ENCODE measurements at places on chromosomes 12 and 14. TPM values are rescaled to one million over a fixed set of nuclear protein-coding genes. Genes with fewer than 3 reads are reported as not detected.
A peak's percentile ranks its signal among the peaks of the same experiment; 100 is the strongest.

DNA sequence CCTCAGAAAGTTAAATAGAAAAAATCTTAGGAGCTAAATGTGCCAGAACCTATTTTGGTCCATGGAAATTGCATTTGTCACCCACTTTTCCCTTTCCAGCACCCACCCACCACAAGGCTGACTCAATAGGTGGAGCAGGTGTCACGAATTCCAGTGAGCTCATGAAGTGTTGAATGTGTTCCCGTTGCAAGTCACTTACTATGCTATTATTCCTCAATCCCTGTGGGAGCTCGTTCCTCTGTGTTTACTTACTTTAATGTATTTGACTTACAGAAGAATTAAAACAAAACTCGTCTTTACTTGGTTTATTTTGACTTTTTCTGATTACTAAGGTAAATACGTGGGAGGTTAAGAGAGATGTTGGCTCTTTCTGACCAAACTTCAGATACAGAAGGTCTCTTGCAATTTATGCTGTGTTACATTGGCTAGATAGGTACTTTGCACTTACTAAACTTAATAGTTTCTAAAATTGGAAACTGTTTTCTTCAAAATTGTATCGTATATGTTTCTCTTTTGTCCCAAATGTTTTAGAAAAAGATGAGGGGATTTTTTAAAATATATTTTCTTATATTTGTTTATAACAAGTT, 269.4 kb upstream of the NOVA1 start:
- H3K27me3 ChIP-seq: no peaks in the 10 kb centered on the region
- H3K36me3 ChIP-seq: no peaks in the 10 kb centered on the region
- H3K27ac ChIP-seq: no peak overlapping the region
- no peaks in the 10 kb centered on the region for H3K4me1 ChIP-seq

DNA sequence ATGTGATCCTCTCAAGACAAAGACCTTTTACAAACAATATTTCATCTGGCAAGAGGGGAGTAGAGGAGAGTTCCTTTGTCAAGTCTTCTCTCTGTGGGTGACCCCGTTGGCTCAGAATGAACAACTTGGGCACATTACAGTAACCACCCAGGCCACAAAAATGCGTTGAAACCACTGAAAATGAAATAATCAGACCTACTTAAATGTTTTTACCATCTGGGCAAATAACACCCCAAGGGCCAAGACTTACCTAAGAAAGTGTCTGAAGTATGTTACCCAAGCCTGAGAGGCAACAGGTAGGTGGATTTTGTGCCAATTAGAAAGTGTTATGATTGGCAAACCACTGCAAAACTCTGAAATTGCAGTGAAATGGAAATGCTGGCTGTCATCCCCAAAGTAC, 1.3 kb downstream of the TC2N start:
- no peaks in the 10 kb centered on the region for H3K36me3 ChIP-seq
- DNase-seq: no peak
- no peak overlapping the region for H3K27ac ChIP-seq
- H3K4me3 ChIP-seq: no peak overlapping the region

- H3K27ac ChIP-seq: no peak overlapping the region
- no peaks in the 10 kb centered on the region for H3K27me3 ChIP-seq
- DNase-seq: no peak
Measured at GRCh38 chr12:53211476-53212381, 4.7 kb upstream of the ITGB7 start.

DNA sequence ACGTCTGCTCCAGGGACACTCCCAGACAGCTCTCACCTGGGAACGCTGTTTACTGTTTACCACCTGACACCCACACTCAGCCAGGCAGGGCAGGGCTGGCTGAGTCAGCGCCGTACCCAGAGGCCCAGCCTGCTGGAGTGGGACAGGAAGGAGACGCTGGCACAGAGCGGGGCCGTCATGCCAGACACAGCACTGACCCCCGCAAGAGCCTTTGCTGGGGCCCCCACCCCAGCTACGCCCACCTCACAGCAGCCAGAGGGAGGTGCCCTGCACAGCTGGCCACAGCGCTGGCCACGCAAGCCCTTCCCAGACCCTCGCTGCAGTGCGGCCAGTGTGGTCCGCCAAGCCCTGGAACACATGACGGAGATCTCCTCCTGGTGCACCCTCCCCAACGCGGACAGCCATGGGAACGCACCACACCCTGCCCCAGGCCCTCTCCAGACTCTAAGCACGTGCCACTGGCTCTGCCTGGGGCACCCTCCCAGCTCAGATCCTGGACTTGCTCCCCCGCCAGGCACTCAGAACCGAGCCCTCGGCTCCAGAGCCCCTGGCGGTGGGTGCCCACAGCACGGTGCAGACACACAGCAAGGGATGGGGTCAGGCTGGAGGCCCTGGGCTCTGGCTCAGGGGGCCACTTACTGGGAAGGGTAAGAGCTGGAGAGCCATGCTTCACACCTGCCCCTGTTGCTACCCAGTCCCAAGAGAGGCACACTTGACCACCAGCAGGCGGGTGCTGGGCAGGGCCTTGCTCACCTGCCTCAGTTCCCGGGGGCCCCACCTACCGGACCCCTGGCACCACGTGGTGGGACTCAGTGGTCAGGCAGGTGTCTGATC, 5.7 kb downstream of the AHNAK2 start:
- H3K27ac ChIP-seq: no peak overlapping the region
- H3K36me3 ChIP-seq: no peaks in the 10 kb centered on the region
- H3K27me3 ChIP-seq: no peaks in the 10 kb centered on the region
- DNase-seq: peak; percentile 55
- no peaks in the 10 kb centered on the region for H3K4me1 ChIP-seq

GRCh38 chr12:11321980-11322379, 11.7 kb upstream of the PRB4 start:
- H3K4me3 ChIP-seq: no peak overlapping the region
- no peak for DNase-seq
- H3K27me3 ChIP-seq: no peaks in the 10 kb centered on the region
- no peaks in the 10 kb centered on the region for H3K36me3 ChIP-seq

The PRICKLE1 gene
- total RNA-seq: 0.79 TPM

The GALNT9 gene
- total RNA-seq: not detected

The ABHD4 gene
- total RNA-seq: 19.1 TPM
